SHP77 (cell line): ENCODE measurements at places on chromosomes 3 and 15.

GRCh38 chr3:190826018-190826417, 36.5 kb downstream of the GMNC start:
- no peak for DNase-seq

GRCh38 chr3:82165266-82165665, 403.8 kb upstream of the GBE1 start:
- no peak for DNase-seq

- no peak for DNase-seq
These were observed 25.0 kb upstream of the THBS1 start for GRCh38 chr15:39555885-39556284.

DNA sequence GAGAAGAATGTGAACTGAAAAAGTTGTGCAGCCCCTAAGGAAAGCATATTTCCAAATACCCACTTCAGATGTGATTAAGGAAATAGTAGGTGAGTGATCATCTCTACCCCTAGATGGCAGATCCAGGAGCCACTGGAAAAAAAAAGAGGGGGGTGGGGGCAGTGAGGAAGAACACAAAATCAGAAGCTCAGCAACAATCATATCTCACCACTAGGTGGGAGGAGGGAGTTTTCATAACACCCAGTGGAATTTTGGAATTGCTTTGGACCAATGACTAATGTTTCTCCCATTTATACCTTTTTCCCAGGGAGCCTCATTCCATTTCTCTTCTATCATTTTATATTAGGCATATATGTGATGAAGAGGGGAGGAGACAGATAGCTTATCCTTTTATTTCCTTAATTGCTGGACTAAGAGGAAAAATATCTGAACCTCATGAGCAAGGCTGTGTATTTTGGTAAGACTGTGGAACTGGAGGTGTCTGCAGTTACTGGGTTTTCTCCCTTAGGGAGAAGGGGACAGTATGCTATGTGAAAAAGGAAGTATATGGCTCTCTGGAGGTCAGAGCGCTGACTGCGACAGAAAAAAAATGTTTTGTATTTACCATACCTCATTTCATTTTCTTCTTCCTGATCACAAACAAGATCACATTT, 363.4 kb downstream of the GAP43 start:
- peak; percentile 24 for DNase-seq

GRCh38 chr15:88043396-88043795, 213.1 kb downstream of the NTRK3 start:
- DNase-seq = no peak

GRCh38 chr3:127123533-127123932, 69.4 kb upstream of the PRR23E start:
- DNase-seq = no peak

- no peak for DNase-seq
These were observed 17.5 kb upstream of the GOLGA8B start for GRCh38 chr15:34600923-34601322.

DNA sequence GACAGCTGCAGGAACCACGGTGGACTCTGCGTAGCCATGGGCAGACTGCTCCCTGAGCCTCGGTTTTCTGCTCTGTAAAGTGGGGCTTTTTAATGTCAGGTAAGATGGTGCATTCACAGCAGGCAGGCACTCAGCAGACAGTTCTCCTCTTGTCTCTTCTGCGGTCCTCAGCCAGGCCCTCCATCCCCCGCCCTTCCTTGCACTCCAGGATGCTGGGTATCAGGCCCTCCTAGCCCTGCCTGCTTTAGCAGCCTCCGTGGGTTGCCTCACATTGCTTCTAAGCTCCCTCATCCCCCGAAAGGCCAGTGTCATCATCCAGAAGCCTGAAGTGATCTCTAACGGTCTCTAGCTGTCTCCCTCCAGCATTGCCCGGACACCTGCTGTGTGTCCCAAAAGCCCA, 115.7 kb downstream of the WNT7A start:
- no peak for DNase-seq

GRCh38 chr15:87604857-87605446, 651.6 kb downstream of the NTRK3 start:
- no peak for DNase-seq
